T follicular helper cell (primary cell): ENCODE measurements at places on chromosomes 2 and 18.
A peak's percentile ranks its signal among the peaks of the same experiment; 100 is the strongest.

- no peak for DNase-seq
Observed at GRCh38 chr2:52340171-52340570, 1308.2 kb upstream of the NRXN1 start.

- peak; percentile 62 for DNase-seq
Observed at GRCh38 chr2:196230061-196230854, 58.9 kb upstream of the STK17B start.

DNA sequence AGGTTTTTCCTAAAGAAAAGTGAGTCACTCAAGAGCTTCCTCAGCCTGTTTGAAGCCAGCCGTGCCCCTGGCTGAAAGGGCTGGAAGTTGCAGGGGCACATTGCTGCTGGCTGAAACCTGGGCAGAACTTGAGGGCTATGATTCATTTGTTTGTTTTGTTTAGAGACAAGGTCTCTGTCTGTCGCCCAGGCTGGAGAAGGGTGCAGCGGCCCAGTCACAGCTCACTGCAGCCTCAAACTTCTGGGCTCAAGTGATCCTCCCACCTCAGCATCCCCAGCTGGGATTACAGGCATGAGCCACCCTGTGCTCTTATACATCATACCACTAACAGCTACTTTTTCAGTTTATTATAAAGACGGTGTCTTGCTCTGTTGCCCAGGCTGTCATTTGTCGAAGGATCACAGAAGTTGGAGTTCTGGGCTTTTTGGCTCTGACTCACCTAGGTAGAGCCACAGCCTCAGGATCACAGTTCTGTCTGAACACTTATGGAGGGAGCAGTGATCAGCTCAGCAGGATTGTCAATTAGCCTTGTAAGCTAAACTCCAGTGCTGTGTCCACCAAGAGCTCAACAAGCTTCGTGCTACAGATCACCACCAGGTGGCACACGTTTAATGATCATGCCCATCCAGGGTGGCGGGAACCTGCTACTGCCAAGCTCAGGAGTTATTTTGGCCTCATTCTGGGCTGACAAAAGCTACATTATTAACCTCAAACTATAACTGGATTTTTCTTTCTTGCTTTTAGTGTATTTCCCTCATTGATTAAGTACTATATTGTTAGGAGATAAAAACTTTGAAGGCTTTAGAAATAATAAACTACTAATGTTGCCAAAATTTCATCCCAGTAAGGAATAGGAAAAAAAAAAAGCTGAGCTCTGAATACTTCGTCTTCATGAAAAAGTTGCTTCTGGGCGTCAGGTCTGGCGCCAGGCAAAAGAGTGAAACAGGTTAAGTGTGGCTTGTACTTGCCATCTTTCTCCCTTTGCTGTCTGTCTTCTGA lies 57.9 kb downstream of the ARHGEF33 start:
- peak; percentile 41 for DNase-seq

DNA sequence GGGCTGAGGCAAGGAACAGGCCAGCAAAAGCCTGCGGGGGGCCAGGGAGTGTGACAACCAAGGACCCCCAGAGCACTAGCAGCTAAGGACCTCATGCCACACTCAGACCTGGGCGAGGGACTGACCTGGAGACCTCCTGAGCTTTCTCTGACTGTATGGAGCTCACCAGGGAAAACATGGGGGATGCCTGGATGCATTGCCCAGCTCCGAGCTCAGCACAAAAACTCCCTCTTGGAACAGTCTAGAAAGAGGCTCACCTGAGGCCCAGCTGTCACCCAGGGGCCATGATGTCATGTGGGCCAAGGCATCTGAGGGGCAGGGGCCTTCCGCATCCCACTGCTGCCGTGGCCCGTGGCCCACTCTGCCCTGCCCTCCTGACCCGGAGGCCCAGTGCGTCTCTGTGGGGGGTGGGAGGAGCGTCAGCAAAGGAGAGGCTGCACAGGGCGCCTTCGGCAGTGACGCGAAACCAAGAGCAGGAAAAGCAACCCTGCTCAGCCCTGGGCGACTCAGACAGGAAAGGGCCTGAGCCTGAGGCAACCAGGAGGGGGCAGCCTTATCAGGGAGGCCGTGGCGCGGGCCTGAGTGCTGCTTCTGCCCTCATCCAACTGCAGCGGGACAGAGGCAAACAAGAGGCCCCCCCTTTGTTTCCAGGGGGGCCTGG lies 57.3 kb upstream of the ALPP start:
- DNase-seq: peak; percentile 19

- DNase-seq: peak; percentile 64
Observed at GRCh38 chr2:27212626-27213471, 781 bp upstream of the SLC5A6 start.
